AG09309 (cell line): ENCODE measurements at places on chromosomes 6 and 20.

GRCh38 chr6:50007819-50008218 lies 14.0 kb downstream of the DEFB110 start:
- no peak for DNase-seq

DNA sequence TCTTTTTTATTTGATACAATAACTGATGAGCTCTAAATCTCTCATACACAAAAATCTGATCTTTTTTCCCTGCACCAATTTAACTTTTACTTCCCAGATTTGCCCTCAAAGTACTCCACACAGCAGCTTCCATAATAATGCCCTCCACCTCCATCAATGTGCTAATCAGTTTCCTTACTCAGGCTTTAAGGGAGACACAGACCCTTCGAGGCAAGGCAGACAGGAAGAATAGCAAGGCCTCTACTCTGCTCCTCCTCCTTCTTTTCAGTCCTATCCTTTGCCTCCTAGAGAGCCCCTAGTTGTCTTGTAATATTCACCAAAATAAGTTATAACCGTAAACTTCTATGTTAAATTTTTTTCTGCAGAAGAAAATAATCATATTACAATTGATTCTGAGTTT lies 444.9 kb upstream of the RNF217 start:
- DNase-seq = no peak

- DNase-seq = no peak
Observed at GRCh38 chr6:42974919-42975505, 4.0 kb downstream of the PEX6 start.

- no peak for DNase-seq
Observed at GRCh38 chr6:31094389-31094881, 17.9 kb downstream of the C6orf15 start.

DNA sequence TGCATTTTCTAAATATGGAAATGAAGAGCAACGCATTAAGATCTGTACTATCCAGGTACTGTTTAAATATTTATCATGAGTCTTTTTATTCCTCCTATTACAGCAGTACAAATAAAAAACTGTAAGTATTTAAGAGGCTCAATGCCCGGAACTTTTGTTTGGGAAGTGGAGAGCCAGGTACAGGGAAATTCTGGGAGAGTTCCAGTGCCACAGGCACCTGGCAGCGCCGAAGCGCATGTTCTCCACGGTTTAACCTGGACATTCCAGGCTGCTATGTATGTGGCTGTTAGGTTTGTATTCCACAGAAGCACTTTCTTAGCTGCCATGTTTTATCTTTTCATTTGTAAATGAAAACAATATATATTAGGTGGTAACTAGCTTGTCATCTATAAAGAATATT lies 81.7 kb downstream of the PREP start:
- DNase-seq = no peak

DNA sequence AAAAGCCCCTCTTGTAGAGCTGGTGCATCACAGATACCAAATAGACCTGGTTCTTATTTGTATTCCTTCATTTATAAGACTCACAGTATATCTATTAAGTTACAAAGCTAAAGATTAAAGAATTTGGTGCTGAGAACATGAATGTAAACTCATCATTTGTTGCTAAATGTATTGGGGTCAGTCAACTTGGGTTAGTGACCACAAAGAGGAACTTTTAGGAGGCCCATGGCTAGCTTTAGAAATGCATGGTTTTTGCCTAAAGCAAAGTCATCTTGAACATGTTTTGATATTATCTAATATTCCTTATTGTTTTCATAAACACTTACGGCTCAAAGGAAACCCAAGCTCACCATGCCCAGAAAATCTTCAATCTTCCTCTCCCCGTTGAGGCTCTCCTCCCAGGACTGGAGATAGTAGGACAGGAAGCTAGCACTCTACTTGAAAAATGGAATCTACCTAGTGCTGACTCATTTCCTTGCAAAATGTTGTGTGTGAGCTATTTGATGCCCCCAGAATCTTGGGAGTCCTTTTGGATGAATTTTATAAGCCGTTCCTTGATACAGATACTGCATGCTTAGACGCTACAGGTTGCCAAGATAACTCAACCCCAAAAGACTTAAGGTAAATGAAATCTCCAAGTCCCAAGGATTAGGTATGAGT lies 121.4 kb downstream of the BMP2 start:
- no peak for DNase-seq

DNA sequence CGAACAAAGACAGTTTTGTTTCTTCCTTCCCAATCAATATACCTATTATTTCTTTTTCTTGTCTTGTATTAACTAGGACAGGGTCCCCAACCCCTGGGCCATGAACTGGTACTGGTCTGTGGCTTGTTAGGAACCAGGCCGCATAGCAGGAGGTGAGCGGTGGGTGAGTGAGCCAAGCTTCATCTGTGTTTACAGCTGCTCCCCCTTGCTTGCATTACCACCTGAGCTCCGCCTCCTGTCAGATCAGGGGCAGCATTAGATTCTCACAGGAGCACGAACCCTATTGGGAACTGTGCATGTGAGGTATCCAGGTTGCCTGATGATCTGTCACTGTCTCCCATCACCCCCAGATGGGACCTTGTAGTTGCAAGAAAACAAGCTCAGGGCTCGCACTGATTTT lies 151.9 kb downstream of the CDKAL1 start:
- DNase-seq = no peak

- no peak for DNase-seq
Observed at GRCh38 chr6:66344796-66345195, 637.8 kb upstream of the EYS start.

- DNase-seq = no peak
Observed at GRCh38 chr20:2535711-2536559, 438 bp upstream of the TMC2 start.

DNA sequence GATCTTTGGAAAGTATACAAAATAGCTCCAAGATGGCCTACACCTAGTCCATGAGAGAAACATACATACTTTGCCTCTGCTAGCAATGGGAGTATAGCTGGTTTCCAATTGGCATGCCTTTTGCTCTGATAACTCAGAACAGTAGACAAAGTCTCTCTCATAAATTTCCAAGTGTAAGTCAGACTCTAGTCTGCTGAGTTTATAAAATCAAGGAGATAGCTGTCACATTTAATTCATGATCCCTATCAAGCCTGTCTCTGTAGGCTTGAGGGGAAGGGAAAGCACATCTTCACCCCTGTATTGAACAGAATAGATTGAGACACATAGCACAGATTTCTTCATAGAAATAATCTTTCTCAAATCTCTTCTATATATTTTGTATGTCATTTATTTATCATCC lies 87.8 kb upstream of the HTR1B start:
- DNase-seq = no peak

- DNase-seq = no peak
Observed at GRCh38 chr20:36304786-36305495, 1.2 kb upstream of the DLGAP4 start.

DNA sequence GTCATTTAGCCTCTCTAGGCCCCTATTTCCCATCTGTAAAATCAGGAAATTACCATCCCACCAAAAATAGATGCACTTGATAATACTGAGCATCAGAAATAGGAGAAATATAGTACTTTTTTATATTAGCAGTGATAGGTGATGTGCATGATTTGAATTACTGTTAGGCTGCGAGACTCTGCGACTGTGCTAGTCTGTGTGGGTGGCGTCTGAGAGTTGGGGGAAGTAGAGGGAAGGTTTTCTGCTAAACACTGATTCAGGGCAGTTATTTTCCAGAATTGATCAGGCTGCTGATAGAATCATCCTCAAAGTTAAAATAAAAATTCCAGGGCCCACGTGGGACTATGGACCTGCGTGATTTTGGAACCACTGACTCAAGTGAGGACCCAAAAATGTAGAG lies 60.4 kb upstream of the ARMH2 start:
- no peak for DNase-seq

DNA sequence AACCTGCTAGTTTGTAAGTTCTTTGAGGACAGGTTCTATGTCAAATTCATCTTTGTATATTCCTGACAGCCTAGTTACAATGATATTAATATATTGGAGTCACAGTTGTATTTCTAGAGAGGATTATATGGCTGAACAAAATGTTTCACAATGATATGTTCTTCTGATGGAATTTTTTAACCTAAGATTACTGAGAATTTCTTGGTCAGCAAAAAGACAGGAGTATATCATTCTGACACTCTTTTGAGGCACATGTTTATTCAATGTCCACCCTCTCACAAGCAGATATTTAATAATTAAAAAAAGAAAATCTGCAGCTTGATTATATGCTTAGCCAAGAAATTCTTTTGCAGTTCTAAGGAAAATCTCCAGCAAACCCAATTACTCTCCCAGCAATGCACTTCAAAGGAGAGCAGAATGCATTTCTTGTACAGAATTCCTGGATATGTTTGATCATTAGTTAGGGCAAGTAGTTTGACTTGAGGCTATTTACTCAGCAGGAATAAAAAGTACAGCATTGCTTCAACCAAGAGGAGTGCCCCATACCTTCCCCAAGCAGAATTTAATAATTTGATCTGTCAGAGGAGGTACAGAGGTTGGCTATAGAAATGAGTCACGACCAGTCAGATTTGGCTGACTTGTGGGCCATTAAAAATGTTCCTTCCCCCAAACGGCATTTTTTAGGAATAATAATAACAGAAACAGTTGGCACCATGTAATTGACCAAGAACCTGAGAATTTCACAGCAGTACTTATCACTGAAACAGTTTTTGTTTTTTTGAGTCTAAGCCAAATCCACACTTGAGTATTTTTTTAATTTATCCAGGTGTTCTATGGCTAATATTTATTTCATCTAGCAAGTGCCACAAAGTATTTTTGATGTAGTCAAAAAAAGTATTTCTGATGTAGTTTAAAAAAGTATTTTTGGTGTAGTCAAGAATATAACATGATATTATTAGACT lies 508.1 kb upstream of the FLRT3 start:
- DNase-seq = no peak

DNA sequence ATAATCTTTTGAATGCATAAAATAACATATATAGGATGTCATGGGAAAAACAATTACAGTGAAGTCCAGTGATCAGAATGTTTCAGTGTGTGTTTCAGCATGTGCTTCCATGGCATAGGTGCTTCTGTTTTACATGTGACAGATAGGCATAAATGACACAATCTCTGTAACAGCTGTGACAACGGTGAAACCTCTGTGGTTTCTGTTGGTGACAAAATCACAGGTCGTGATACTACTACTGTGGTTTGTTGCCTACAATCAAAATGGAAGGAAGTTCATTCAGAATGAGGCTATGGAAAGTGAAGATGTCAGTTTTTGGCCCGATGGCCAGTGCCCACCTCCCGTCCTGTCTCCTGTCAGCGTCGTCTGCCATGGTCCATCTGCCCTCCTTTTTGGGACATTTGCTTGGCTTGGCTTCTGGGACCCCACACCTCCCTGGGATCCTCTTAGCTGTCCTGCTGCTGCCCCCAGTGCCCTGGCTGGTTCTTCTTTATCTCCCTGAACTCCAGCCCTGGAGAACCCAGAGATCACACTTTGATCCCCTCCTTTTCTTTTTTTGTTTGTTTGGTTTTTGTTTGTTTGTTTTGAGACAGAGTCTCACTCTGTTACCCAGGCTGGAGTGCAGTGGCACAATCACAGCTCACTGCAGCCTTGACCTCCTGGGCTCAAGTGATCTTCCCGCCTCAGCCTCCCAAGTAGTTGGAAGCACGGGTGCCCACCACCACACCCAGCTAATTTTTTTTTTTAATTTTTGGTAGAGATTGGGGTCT lies 79.3 kb upstream of the NAA20 start:
- DNase-seq = no peak

- no peak for DNase-seq
Observed at GRCh38 chr20:6115221-6115895, 7.5 kb downstream of the FERMT1 start.

DNA sequence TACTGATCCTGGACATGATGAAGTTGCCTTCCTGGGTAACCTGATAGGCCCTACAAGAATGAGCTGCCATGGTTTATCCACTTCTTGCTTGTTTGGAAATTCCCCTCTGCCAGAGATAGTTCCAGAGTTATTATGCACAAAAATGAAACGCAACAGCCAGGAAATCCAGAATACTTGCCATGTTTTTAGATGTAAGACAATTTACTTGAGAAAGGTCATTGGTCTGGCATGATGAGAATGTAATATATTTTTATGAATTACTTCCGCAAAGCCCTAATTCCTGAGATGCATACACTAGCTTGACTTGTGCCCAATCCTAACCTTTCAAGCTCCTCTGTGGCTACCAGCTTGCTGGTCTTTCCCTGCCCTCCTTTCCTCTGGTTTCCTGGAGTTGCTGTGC lies 27.9 kb upstream of the NT5E start:
- peak; percentile 63 for DNase-seq

GRCh38 chr20:50023116-50023805 lies 40.5 kb downstream of the SNAI1 start:
- DNase-seq = no peak

DNA sequence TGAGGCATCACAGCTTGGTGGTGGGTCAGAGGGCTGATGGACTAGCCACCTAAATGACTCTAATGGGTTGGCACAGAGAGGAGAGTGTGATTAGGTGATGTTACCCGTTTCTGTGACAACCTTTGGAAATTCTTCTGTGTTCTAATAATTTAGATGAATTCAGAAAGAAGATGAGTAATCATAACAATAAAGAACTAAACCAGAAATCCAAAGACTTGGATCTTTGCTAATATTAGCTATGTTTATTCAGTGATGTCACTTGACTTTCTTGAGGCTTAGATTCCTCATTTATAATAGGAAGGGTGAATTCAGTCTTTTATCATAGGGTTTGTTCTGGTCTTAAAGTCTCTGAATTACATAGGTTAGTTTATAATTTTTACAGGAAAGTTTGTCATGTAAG lies 19.9 kb downstream of the CRYBG1 start:
- DNase-seq = no peak

DNA sequence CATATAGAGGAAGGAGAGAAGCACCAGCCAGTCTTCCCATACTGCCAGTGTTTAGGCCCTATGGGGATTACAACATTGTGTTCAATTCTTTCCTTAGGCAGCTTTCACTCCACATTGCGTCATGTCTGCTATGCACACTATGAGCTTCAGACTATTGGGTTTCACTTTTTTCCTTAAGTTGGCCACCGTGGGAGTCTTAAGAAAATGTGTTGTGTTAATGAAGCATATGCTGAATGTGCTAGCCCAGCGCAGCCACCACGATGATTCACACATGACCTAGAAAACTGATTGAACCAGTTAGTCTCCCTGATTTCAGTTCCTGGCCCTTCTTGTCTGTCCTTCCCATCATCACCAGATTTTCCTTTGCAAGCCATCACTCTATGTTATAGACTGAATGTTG lies 21.5 kb downstream of the TUBB2B start:
- DNase-seq = peak; percentile 98

- no peak for DNase-seq
Observed at GRCh38 chr6:79610306-79611009, 20.7 kb upstream of the SH3BGRL2 start.

DNA sequence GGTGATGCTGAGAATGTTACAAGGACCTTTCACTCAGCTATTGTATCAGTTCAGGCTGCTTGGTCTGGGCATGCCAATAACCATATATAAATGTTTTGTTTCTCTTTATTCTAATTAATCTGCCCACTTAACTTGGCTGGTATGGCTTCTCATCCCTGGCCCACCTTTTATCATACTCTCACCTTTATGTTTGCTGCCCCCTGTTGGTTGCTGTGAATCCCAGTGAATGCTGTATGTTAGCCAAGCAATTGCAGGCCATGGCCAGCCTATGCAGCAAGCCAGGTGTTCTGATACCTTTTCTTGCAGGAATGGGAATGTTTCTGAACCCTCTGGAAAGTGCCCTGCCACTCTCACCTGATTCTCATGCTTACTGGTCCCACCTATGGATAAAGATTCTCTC lies 54.6 kb downstream of the PCSK2 start:
- no peak for DNase-seq
